ENCODE measurements at places on chromosomes 12 and 14. TPM values are rescaled to one million over a fixed set of nuclear protein-coding genes. Genes with fewer than 3 reads are reported as not detected.

OTX2 gene
- not detected for total RNA-seq

DNA sequence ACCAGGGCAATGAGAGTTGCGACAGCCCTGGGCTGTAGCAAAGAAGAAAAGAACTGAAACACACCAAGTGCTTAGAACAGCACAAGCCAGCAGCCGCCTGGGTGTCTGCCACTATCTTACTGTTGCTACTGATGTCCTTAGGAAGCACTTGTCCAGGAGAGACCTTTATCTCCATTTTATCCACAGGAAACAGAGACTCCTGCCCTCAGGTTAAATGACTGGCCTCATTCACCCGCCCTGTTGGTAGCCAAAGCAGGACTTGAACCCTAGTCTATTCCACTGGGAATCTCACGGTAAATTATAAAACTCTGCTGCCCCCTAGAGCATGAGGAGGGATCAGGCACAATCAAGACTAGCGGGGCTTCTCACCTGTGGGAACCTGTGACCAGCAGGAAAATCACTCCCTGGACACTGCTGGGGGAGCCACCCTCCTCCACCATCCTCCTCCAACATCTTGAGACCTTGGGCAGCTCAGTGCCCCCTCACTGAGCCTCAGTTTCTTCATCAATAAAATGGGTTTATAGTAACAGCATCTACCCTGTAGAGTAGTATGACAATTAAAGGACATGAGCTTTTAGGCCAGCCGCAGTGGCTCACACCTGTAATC, 20.5 kb upstream of the TESC start:
- peaks cover 10% of the 10 kb centered on the region for H3K4me1 ChIP-seq
- H3K4me3 ChIP-seq, result no peak overlapping the region
- H3K27ac ChIP-seq, result no peak overlapping the region
- H3K27me3 ChIP-seq, result no peaks in the 10 kb centered on the region

STAC3 gene
- 5.0 TPM for total RNA-seq

KERA gene
- total RNA-seq, result not detected

NTS gene
- not detected for total RNA-seq

GRCh38 chr14:96165493-96166436, 38.9 kb upstream of the BDKRB2 start:
- H3K36me3 ChIP-seq, result no peaks in the 10 kb centered on the region
- no peaks in the 10 kb centered on the region for H3K4me1 ChIP-seq
- H3K27ac ChIP-seq, result no peak overlapping the region
- H3K4me3 ChIP-seq, result no peak overlapping the region

DNA sequence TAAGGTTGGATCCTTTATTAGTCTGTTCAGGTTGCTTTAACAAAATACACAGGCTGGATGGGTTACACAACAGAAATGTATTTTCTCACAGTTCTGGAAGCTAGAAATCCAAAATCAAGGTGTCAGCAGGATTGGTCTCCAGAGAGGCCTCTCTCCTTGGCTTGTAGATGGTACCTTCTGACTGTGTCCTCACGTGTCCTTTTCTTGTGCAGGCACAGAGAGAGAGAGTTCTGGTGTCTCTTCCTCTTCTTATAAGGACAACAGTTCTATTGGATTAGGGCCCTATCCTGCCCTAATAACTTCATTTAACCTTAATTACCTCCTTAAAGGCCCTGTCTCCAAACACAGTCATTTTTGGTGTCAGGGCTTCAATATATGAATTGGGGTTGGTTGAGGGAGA, 4.6 kb upstream of the ANKRD33 start:
- no peaks in the 10 kb centered on the region for H3K4me1 ChIP-seq
- H3K36me3 ChIP-seq, result no peaks in the 10 kb centered on the region
- no peak for DNase-seq
- no peak overlapping the region for H3K27ac ChIP-seq

REP15 gene
- 1.1 TPM for total RNA-seq

DNA sequence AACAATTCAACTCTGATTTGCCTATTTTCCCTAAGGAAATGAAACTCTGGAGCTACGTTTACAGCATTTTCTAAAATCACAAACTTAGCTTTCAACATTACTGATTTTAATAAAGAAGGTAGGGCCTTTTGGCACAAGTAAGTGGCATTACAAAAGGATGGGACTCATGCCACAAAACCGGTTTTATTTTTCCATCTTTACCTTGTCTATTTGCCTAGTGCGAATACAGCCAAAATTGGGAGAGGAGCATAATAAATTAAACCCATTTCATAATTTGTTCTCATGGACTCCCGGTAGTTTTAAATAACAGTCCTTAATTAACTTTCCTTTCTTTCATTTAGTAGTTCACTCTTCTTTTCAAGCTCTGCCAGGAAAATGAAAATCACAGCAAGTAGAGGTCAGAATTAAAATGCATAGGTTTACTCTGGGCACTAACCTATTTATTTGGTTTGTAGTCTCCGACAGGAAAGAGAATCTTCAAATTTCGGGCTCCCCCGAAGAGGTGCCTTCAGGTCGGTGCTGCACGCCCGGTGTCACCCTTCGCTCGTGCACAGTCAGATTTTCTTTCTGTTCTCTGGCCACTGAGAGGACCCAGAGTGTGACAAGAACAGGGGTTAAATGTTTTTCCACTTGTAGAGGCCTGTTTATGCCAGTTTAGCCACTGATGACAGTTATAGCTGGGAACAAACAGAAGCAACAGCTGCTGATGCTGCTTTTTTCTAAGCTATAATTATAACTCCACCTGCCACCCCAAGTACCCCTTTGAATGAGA, at the start of gene BEST3:
BEST3 (minus strand) TSS at position 535 of the 772 bp plus-strand sequence. CDS start 1,505 bp downstream, outside the sequence.
- H3K27me3 ChIP-seq, result no peaks in the 10 kb centered on the region
- no peaks in the 10 kb centered on the region for H3K4me1 ChIP-seq
- H3K36me3 ChIP-seq, result no peaks in the 10 kb centered on the region
- no peak for DNase-seq
- H3K4me3 ChIP-seq, result no peak within 1 kb of the TSS

DNA sequence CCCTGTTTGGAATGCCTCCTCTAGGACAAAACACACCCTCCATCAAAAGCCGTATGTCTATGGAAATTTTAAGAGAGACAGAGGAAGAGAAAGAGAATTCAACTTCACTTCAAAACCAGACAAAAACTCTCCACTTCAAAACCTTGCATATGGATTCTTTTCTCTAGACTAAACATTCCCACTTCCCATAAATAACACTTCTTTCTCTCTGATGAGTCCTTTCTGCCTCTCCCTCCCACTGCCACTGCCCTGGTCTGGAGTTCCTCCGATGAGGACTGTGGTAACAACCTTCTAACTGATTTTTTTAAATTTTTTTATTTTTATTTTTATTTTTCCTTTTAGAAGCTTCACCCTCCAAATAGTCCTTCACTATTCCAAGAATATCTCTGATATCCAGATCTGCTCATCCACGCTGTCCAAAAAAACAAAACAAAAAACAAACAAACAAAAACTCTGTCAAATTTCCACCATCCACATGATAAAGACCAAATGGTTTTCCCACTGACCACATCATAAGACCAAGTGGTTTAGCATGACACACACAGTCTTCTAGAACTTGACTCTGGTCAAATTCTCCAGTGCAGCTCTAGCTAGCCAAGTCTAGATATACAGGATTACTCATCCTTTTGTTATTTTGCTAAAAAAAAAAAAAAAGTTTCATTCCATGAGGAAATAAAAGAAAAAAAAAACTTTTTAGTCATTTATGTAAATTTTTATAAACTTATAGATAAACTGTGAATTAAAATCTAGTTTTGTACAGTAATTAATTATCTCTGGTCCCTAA, 256.0 kb downstream of the PPFIA2 start:
- no peaks in the 10 kb centered on the region for H3K36me3 ChIP-seq
- no peak overlapping the region for H3K4me3 ChIP-seq
- no peaks in the 10 kb centered on the region for H3K4me1 ChIP-seq
- H3K27ac ChIP-seq, result no peak overlapping the region

GRCh38 chr14:60211153-60211552, 37.9 kb upstream of the PPM1A start:
- no peak overlapping the region for H3K27ac ChIP-seq
- no peak for DNase-seq
- no peaks in the 10 kb centered on the region for H3K4me1 ChIP-seq
- H3K4me3 ChIP-seq, result no peak overlapping the region
- no peaks in the 10 kb centered on the region for H3K27me3 ChIP-seq

- H3K36me3 ChIP-seq, result no peaks in the 10 kb centered on the region
- no peak overlapping the region for H3K27ac ChIP-seq
- H3K4me1 ChIP-seq, result no peaks in the 10 kb centered on the region
- H3K27me3 ChIP-seq, result no peaks in the 10 kb centered on the region
- H3K4me3 ChIP-seq, result peak overlapping the region; percentile 62
- no peak for DNase-seq
Observed at GRCh38 chr12:1531654-1532374, 62.6 kb downstream of the FBXL14 start.

DNA sequence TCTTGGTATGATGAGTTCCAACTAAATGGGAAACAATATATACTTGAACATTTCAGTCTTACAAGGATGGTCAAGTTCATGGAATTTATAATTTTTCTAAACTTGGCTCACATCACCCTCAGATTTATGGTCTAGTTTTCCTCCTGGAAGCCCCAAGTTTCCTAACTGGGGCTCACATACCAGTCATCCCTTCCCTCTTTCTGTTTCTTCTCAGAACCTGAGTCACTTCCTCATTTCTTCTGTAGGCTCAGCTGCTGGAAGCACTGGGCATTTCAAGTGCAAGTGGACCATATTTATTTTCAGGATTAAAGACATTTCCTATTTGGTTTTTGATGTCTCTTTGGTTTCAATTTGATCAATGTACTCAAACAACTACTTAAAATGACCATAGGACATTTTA, 55.4 kb downstream of the GRIP1 start:
- no peaks in the 10 kb centered on the region for H3K27me3 ChIP-seq
- no peak for DNase-seq
- H3K4me1 ChIP-seq, result no peaks in the 10 kb centered on the region
- H3K4me3 ChIP-seq, result no peak overlapping the region

DNA sequence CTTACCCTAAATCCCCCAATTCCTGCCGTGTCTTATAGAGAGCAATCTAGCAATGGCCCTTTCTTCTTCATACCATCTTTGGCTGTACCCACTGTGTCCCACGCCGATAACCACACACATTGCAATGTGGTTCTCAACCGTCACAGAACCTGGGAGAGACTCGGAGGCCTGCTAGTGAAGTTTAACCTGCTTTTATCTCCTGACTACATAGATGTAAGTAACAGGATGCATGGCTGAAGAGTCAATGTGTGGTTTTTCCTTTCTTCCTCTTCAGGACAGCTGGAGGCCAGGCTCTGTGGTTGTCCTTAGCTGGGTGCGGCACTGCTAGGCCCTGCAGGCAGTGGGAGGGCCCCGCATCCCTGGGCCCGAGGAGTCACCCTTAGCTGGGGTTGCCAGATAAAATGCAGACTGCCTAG, 51.3 kb downstream of the ZNF664 start:
- no peak for DNase-seq
- no peak overlapping the region for H3K4me3 ChIP-seq
- H3K36me3 ChIP-seq, result no peaks in the 10 kb centered on the region

- H3K27me3 ChIP-seq, result no peaks in the 10 kb centered on the region
- H3K36me3 ChIP-seq, result no peaks in the 10 kb centered on the region
- H3K4me1 ChIP-seq, result peaks cover 40% of the 10 kb centered on the region
- no peak overlapping the region for H3K4me3 ChIP-seq
- H3K27ac ChIP-seq, result no peak overlapping the region
Observed at GRCh38 chr14:93056840-93057585, 58.7 kb downstream of the ITPK1 start.

- H3K4me3 ChIP-seq, result no peak overlapping the region
- no peak for DNase-seq
- H3K36me3 ChIP-seq, result no peaks in the 10 kb centered on the region
- H3K4me1 ChIP-seq, result no peaks in the 10 kb centered on the region
Observed at GRCh38 chr12:119920064-119920463, 42.9 kb upstream of the CIT start.

DNA sequence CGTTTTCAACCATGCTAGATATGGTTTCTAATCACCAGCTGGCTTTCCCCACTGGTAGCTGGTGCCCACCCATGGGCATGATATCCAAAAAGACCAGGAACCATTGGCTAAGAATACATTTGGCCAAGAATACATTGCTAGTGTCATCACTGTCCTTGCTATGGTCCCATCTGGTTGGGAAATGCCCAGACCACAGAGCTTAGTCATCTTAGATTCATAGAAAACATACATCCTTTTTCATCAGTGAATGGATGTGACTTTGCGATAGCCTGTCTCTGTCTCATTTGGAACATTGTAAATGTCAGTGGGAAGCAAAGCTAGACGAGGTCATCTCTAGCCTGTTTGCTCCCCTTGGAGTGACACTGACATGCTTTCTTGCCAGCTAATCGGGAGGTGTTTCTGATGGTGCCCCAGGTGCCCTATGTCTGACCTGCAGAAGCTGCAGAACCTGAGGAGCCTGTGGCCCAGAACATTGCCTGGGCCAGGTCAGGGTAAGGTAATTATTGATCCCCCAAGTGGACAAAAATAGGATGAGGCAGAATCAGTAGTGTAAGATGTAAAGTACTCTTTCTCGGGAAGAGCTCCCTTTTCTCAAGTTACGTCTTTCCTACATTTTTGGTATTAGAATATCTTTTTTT, 194.8 kb downstream of the SLC41A2 start:
- DNase-seq, result no peak
- H3K27me3 ChIP-seq, result no peaks in the 10 kb centered on the region
- no peaks in the 10 kb centered on the region for H3K4me1 ChIP-seq
- no peaks in the 10 kb centered on the region for H3K36me3 ChIP-seq
- no peak overlapping the region for H3K27ac ChIP-seq
- H3K4me3 ChIP-seq, result no peak overlapping the region

DNA sequence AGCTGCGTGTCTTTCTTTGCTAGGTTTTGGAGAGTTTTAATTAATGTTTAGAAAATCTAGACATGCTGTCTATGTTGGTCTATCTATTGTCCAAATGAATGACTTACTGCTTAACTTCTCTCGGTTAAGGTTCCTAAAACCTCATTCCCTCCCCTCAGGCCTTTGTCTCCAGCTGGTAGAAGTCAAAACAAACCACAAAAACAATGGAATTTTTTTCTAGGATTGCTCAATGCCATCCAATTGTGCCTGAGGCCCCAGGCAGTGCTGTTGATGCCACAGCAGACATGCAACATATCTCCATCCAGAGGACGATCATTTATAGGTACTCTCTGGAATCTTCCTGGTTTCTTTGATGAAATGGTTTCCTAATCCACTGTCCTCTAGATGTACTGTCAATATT, 448.2 kb upstream of the TBX3 start:
- no peaks in the 10 kb centered on the region for H3K27me3 ChIP-seq
- H3K4me1 ChIP-seq, result no peaks in the 10 kb centered on the region

- no peak overlapping the region for H3K27ac ChIP-seq
- H3K4me1 ChIP-seq, result no peaks in the 10 kb centered on the region
- no peaks in the 10 kb centered on the region for H3K27me3 ChIP-seq
- no peak for DNase-seq
- H3K36me3 ChIP-seq, result no peaks in the 10 kb centered on the region
Observed at GRCh38 chr12:42935756-42936155, 346.2 kb upstream of the PRICKLE1 start.

BTBD7 gene
- 26.1 TPM for total RNA-seq

- H3K27ac ChIP-seq, result no peak overlapping the region
- H3K4me1 ChIP-seq, result peaks cover 9% of the 10 kb centered on the region
- H3K4me3 ChIP-seq, result no peak overlapping the region
- H3K36me3 ChIP-seq, result no peaks in the 10 kb centered on the region
- DNase-seq, result no peak
Observed at GRCh38 chr14:101715210-101716076, 46.1 kb upstream of the PPP2R5C start.
